BJ (cell line): ENCODE measurements at places on chromosomes 1 and 21. TPM values are rescaled to one million over a fixed set of nuclear protein-coding genes. Genes with fewer than 3 reads are reported as not detected.

DNA sequence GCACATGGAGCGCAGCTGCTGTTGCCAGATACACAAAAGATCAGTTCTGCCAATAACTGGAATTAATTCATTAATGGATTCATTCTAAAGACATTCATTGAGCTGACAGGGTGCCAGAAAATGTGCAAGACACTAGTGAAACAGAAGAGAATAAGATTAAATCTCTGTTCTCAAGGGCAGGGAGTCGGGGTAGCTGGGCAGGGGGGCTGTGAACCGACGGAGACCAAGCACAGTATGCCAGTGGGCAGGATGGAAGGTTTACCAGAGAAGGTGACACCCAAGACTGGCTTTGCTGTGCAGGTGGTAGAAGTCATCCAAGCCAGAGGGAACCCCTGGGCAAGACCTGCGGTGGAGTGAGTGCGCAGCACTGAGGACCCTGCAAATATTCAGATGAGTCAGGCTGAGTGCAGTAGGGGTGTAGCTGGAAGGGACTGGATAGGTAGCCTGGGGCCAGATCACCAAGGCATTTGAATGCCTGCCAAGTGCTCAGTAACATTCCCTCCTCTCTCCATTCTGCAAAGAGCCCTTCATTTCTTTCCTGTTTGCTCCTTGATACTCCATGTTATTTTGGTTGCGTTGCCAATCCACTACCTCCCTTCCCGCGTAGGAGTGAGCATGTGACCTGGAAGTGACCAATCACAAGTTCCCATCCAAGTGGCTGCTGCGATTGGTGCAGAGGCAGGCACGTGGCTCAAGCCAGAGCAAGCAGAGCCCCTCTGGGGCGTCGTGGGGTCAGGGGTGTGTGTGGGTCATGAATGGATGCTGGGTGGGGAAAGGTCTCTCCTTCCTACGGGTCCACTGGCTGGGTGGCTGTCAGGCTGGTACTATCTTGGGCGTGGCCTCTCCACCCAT, 413.1 kb downstream of the PTPRU start:
- no peak for DNase-seq

DNA sequence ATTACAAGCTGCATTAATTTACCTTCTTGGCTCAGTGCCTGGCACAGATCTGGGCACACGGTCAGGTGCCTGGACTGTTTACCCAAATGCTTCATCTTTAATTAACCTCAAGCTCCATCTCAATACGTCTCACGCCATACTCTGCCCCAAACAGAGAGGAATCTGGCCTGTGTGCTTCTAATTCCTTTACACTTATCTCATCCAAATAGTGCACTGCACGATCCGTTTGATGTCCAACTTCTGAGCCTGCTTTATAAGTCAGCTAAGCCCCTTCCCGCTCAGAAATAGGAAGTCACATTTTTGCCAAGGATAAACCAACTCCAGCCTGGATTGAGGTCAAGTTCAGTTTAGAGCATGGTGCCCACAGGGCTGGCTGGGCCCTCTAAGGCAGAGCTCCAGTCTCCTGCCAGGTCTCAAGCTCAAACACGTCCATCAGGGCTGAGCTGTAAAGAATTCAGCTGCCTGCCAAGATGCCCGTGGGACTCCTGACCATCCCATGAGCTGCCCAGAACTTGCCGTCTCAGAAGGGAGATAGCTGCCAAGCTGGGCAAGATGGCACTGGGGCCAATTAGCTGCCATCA, 233.5 kb downstream of the TRABD2B start:
- no peak for DNase-seq

DNA sequence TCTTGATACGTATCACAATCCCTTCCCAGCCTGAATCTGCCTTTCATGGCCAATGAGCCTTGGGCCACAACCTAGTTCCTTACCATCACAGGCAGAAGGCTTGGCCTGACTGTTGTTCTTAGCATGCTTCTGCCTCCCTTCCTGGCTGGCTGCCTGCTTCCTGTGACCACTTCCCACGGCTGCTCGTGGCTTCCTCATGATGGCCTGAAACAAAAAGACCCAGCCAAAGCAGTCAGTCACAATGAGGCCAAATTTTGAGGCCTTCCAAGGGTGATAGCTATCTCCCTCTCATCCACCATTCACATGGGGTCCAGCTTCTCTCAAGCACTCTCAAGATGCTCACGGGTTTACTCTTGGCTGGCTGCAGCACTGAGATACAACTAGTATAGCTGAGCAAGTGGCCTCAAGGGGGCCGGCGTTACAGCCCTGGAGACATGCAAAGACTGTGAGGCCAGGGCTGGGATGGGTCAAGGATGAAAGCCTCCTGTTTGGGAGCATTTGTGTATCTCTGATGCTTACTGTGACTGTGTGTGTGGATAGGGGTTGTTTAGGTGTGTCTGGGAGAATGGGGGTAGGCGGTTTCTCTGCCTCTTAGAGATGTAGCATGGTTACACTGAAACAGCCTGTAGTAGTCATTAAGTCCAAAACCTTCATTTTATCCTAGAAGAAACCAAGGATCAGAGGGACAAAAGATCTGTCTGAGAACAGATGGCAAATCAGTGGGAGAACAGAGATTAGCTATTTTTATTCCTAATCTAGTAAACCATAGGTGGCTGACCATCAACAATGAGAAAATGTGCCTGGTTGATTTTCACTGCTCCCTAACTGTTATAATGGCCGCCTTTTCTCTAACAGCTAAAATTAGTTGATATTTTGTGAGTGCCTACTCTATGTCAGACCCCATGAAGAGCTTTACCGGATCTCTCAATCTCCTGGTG, 5.4 kb upstream of the TOE1 start:
- DNase-seq, result no peak

DNA sequence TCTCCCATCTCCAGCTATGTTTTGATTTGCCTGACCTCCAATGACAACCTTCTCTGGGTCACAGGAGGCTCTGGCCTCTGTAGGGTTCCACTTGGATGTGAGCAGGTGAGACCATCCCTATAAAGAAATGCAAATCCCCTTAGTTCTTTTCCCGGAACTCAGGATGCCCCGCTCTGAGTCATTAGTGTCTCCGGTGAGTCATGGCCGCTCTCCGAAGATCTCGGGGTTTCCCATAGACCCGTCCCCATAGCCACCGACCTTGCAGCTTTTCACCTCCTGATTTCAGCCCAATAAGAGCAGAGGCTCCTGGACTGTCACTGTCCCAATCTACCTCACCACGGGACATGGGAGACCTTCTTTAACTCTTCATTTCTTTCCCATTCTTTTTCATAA, 98.2 kb downstream of the PGBD5 start:
- no peak for DNase-seq

DNA sequence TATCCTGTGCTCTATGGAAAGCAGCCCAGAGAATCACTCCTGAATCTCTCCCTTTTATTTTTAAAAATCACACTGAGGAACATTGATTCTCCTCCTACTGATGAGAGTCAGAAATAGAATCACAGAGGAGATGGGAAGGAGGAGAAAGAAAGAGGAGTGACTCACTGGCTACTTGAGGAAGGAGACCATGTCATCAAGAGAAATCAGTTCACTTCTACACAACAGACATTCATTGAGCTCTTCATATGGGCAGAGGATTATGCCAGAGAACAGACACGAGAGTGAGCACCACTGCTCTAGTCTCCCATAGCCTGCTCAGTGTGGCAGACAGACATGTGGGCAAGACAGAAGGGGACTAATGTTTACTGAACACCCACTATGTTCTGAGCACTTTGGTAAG, 44.2 kb downstream of the RAB3B start:
- DNase-seq, result no peak

DNA sequence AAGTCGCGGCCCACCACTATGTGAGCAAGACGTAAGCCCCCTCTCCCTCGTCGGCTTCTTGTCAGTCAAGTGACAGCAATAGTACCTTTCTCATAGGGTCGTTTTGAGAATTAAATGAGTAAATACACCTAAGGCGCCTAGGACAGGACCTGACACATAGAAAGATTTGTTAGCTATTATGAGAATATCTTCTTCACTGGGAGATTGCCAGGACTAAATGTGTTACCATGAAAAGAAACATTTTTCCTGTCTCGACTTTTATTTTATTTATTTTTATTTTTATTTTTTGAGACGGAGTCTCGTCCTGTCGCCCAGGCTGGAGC, 798 bp downstream of the PMF1 start:
- DNase-seq, result no peak

GRCh38 chr1:70909262-70909822, 138.3 kb downstream of the PTGER3 start:
- no peak for DNase-seq

DNA sequence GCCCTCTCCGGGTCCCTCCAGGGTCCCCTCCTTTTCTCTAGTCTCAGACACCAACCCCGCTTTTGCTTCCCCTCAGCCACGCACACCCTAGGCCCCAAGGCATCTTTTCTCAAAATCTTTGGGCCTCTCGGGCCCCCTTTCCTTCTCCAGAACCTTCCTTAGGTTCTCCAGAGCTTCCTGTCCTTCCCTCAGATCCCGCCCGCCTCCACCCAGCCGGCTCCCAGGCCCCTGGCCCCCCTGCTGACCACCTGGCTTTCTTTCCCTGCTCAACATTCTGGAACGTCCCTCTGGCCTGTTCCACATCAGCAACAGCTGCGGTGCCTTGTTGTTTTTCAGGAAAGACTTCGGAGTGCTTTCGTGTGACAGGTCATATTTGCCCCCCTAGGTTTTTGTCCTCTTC, 1.2 kb downstream of the ZDHHC18 start:
- no peak for DNase-seq

DNA sequence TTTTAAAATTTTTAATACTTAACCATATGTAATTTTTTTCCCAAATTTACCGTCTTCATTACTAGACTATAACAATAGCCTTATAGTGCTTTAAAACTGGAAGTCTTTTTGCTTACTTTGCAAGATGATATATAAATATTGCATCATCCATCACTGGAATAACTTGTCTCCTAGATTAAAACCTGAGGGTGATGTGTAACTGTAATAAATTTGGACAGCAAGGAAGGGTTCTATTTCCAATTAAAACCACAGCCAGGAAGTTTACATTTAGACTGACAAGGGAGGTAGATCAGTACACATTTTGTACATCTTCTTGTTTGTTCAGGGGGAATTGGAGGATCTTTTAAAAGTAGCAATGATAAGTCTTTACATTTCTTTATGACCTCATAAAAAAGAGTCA, 21.9 kb downstream of the NTNG1 start:
- DNase-seq, result no peak

GRCh38 chr1:25245809-25246599, 1.2 kb downstream of the RSRP1 start:
- DNase-seq, result no peak

- no peak for DNase-seq
Measured at GRCh38 chr1:174623324-174624035, 175.7 kb downstream of the GPR52 start.

DNA sequence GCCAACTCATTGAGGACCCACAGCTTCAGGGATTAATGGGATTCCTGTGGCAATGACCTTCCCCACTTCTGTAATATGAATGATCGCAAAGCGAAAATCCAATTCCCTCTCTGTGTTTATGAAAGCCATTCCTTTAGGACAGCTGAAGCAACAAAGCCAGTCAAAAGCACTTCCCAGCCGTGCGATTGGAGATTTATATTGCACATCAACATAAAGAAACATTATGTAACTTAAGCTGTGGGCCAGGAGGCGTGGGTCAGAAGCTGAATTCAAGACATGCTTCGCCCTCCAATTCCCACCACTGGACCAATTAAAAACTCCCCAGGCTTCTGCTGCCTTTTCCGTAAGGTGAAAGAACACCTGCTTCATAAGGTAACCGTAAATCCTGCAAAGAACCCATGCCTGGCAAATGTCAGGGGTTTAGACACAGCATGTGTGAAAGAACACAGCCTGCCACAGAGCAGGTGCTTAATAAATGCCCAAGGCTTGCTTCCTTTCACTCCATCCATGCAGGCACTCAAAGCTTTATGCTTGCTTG, 138.9 kb upstream of the SOD1 start:
- DNase-seq, result no peak

- DNase-seq, result peak; percentile 36
Measured at GRCh38 chr1:51690285-51690961, 73.5 kb downstream of the OSBPL9 start.

DNA sequence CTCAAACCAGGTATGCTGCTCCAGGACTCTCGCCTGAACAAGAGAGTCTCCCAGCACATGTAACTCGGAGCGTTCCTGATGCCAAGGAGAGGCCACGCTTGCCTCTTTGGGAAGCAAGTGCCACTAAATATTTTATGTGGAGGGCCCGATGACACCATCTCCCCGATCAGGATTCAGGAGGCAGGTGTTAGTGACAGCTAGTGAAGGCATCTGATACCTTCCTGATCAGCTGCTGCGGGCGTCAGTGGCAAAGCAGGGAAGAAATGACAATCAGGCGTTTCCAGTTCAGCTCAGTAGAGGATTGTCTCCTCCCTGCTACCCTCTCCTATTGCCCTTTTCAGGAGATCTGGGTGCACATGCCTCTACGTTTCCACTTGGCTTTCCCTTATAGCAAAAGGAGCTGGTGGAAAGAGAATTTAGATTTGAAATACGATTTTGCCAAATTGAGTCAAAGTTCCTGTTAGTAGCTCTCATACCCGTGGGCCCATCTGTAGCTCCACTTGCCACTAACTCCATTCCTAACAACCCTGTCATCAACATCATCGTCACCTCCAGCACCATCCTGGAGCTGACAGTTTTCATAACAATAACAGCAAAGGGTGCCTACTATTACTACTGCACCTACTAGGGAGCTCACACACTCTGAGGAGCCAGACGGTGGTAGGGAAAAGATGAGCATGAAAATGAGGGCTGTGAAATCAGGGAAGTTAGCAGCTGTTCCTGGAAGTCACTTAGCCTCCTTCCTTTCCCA, 21.6 kb downstream of the PLXNA2 start:
- no peak for DNase-seq

GRCh38 chr1:150787455-150787854, 20.6 kb downstream of the CTSK start:
- no peak for DNase-seq

- DNase-seq, result peak; percentile 51
Measured at GRCh38 chr1:113981962-113982931, 3.0 kb downstream of the OLFML3 start.

GRCh38 chr1:117565076-117565556, 40.7 kb upstream of the TENT5C start:
- DNase-seq, result no peak

Gene SPSB1
- polyA plus RNA-seq, result 15.1 and 19.8 TPM in 2 replicates

Gene TMEM200B
- polyA plus RNA-seq, result 16.3 and 18.8 TPM in 2 replicates

Gene CELA2B
- polyA plus RNA-seq, result not detected in 2 replicates

Gene APOBEC4
- polyA plus RNA-seq, result not detected in 2 replicates

Gene FYB2
- not detected in 2 replicates for polyA plus RNA-seq

Gene CD5L
- not detected in 2 replicates for polyA plus RNA-seq

Gene DYNLT4
- 0.26 TPM in 1 of 2 replicates, not detected in the other for polyA plus RNA-seq

Gene PPP1R8
- 54.7 and 59.8 TPM in 2 replicates for polyA plus RNA-seq
